ENCODE measurements at places on chromosomes 3 and 15.

GRCh38 chr3:188680189-188680588, 491.6 kb upstream of the TPRG1 start:
- DNase-seq, result no peak

DNA sequence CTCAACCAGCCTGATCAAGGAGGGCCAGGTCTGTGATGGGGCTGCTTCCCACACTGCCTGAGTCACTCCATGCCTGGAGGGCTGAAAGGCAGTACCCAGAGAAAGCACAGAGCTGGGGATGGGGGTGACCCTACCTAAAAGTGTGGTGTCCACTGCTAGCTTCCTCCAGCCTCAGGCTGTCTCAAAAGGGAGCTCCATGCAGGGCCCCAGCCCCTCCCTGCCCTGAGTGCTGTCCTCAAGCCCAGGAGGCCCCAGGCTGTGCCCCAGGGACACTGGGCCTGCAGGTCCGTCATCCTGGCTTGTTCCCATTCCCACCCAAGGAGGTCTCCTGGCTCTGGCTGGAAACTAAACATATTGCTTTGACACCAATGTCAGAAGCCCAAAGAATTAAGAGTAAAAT, 56.8 kb downstream of the ZNF445 start:
- DNase-seq, result no peak

- no peak for DNase-seq
Measured at GRCh38 chr3:160588023-160588422, 22.7 kb upstream of the KPNA4 start.

DNA sequence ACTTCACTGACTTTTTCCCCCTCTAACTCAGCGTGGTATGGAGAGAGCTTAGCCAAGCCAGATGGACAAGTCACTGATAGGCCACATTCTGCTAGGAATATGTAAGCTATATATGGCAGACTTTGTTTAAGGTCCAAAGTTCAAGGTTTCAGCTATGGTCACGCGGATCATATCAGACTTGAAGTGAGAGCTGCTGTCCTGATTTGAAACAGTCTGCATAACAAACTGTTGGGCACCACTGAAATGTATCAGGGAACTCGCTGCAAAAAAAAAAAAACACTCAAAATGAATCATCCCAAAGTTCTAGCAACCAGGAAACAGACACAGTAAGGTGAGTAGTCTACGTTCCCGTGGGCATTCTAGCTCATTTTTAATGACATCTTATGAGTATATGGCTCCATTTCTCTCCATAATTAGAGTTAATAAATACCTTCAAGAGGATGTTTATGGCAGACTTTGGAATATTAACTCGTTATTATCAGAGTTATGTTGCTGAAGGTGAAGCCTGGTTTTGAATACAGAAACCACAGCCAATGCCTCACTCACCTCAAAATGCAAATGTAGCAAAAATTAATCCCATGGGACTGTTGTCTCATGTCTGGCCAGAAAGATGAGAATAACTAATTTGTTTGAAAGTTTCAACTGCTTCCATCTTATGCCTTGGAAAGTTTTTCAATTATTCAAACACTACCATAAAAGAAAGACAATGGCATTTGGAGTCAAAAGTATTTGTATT, 12.3 kb downstream of the DPH3 start:
- no peak for DNase-seq

DNA sequence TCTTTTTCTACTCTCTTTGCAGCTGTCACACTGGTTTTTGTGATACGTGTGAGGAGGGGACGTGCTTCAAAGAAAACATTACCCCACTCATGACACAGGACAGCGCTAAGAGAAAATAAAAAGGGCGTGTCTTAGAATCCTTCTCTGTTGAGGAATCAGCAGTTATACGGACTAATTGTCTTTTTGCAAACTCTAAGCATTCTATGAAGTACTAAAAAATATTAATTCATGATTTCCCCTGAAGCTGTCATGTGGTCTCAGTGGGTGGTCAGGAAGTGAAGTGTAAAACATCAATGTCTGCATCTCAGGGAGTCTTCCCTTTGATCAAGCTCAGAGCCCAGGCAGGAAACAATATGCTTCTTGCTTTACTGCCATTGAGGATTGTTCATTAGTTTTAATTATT, 117.5 kb upstream of the CRBN start:
- no peak for DNase-seq

DNA sequence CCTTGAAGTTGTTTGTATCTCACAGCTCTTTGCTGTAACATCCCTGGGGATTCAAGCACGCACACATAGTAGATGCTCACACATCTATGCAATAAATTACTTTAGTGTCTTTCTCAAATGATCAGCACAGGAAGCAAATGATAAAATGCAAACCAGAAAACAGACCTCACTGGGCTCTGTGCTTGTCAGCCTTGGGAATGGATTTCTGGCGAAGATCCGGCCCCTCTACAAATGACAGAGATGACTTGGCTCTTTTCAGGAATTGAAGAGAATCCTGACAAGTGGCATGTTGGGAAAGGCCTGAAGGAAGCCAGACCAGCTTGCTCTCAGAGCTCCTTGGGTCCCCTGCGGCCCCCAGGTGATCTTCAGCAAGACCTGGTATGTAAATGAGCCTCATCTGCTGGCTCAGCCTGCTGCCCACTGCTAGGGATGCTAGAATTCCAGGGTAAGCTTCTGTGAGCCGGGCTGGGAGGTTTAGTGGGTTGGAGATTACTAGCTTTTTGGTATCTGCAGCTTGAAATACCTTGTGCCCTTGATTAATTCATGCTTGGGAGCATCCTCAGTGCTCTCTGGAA, 54.1 kb downstream of the LPP start:
- DNase-seq, result no peak

GRCh38 chr3:105359098-105359762, 7.5 kb upstream of the ALCAM start:
- DNase-seq, result no peak

DNA sequence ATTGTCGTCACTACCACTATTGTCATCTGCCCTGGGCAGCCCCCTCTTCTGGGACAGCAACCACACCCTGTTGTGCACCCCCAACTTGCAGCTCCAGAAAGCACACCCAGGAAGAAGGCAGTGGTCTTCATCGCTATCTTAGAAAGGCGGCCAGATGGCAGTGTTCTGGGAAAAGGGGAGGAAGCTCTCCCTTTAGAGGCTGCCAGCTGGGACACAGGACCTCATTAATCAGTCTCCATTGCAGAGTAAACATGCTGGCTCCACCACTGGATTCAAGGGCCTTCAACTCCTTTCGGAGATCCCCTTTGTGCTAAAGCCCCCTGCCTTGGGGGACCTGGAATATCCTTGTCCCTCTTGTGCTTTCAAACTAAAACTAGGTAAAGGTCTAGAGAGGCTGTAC, 199.3 kb upstream of the LINGO1 start:
- no peak for DNase-seq

- DNase-seq, result no peak
Measured at GRCh38 chr15:89972085-89972484, 29.0 kb upstream of the ZNF710 start.

DNA sequence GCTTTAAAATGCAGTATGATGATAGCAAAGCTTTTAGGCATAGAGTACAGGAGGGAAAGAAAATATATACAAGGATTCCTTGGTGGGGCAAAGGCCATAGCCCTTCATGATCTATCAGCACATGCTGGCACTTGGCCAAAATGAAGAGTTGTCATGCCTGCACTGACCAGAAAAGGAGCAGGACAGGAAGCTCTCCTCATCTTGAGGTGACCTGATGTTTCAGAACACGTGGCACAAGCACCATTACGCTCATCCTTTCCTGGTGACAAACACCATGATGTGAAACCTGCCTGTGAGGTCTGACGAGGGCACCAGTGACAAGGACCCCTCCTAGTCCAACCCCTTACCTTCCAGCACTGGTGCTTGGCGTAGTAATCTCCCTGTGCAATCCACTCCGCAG, 77.9 kb upstream of the DCLK3 start:
- no peak for DNase-seq

- no peak for DNase-seq
Measured at GRCh38 chr3:65334045-65334665, 646.4 kb upstream of the ADAMTS9 start.

Data from AG08396 (cell line).